SK-MEL-5 (cell line): ENCODE measurements at places on chromosomes 1 and 21. TPM values are rescaled to one million over a fixed set of nuclear protein-coding genes. Genes with fewer than 3 reads are reported as not detected.

Gene PPP1R8
- total RNA-seq, result 38.7 and 41.2 TPM in 2 replicates

Gene C1QB
- not detected in 2 replicates for total RNA-seq

Gene KRTAP21-2
- total RNA-seq, result not detected in 2 replicates

Gene USH2A
- total RNA-seq, result 0.67 and 0.79 TPM in 2 replicates

Gene TCHHL1
- total RNA-seq, result not detected in 2 replicates

Gene MYOM3
- not detected in 2 replicates for total RNA-seq

Gene OR11L1
- total RNA-seq, result not detected in 2 replicates

Gene LCE3D
- not detected in 2 replicates for total RNA-seq

Gene SPATA1
- total RNA-seq, result 0.93 TPM in 1 of 2 replicates, not detected in the other

Gene CD5L
- total RNA-seq, result 0.61 and 1.3 TPM in 2 replicates

Gene SLC1A7
- not detected in 2 replicates for total RNA-seq

Gene ETV3L
- total RNA-seq, result not detected in 2 replicates

Gene PER3
- 8.8 and 9.4 TPM in 2 replicates for total RNA-seq

Gene ESRRG
- 0.90 and 1.0 TPM in 2 replicates for total RNA-seq

Gene LHX8
- total RNA-seq, result 0.08 TPM in 1 of 2 replicates, not detected in the other

Gene CYP4B1
- not detected in 2 replicates for total RNA-seq

Gene OLIG1
- 0.96 and 1.5 TPM in 2 replicates for total RNA-seq

Gene TSPEAR
- not detected in 2 replicates for total RNA-seq

Gene POGK
- 50.5 and 53.2 TPM in 2 replicates for total RNA-seq
